ENCODE measurements at places on chromosomes 7 and 10. TPM values are rescaled to one million over a fixed set of nuclear protein-coding genes. Genes with fewer than 3 reads are reported as not detected.
A peak's percentile ranks its signal among the peaks of the same experiment; 100 is the strongest.

DNA sequence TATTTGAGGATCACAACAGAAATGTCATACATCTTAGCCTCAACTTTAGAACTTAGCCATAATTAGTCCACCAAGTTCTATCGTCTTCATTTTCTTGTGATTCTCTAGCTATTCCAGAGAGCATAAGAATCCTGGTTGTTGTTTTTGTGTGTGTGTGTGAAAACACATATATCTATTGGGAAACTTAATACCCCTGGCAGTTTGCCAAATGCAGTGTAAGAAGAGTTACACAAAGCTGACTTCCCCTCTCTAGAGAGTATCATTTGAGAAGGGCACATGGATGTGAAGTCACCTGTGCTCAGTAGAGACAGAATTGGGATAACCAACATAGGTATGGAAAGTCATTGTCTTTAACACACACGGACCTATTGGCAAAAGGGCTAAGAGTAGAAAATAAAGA is 19.3 kb downstream of the FOXI2 start:
- DNase-seq, result no peak

DNA sequence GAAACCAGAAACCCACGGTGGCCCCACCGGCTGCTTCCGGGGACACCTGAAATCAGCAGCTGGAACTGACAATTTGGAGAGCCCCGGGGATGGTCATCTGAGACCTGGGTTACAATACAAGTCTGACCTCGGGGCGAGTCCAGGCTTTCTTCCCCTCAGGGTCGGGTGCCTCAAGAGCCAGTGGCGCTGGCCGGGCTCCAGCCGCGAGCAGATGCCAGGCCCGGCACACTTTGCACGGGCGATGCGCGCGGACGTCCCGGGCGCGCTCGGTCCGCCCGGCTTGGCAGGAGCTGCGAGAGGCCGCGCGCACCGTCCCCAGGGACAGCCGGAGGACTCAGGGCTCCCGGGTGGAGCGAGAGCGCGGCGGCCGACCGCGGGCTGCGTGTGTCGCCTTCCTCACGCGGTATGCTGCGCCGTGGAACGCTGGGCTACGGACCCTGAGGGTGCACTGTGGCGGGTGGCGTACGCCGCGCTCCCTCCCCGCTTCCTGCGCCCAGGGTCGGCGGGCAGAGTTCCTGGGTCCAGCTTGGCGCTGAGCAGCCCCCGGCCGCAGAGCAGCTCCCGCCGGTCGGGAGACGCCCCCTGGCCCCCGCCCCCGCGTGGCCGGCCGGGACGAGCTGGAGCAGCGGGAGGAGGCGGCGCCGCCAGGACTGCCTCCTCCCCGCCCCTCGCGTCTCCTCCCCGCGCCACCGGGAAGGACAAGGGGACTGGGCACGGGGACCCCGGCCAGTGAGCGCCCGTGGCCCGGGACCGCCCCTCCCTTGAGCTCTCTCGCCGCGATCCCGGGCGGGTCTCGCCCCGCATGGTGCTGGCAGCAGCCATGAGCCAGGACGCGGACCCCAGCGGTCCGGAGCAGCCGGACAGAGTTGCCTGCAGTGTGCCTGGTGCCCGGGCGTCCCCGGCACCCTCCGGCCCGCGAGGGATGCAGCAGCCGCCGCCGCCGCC is at the start of gene RBM20:
Gene RBM20, plus strand, starts transcription at position 684 of the 945 bp plus-strand sequence. Its CDS starts 119 bp downstream, at position 803.
- DNase-seq, result peak; percentile 8

GRCh38 chr7:13577566-13578145 is 411.8 kb downstream of the ETV1 start:
- DNase-seq, result no peak

DNA sequence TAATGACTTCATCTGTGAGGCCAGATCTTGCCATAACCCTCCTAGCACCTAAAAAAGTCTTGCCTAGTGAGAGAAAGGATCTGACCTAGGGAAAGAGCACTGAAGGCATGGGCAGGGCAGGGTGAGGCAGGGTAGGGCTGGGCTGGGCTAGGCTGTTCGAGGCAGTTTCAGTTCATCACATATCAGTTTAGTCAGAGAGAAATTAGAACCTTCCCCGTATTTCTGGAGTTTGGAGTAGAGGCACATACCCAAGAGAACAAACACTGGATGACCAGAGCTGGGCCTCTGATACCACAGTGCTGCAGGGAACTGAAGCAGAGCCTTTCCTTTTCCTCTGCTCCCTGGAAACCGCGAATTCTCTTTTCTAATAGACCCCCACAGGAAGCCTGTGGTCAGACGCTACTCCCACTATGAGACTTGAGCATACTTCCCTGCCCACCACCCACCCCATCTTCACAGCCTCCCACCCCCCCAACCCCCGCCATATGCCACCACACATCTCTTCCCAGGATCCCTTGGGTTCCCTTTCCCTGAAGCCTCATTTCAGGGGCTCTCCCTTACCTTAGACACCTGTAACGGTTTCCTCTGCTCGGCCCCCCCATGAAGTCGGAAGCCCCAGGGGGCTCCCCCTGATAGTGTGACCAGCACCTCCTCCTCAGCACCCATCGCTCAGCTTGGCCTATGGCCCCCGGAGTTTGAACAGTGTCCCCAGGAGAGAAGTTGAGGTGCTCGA is 406 bp downstream of the SYNPO2L start:
- DNase-seq, result peak; percentile 60

GRCh38 chr10:131766096-131766495 is 134.7 kb upstream of the PPP2R2D start:
- no peak for DNase-seq

- no peak for DNase-seq
Measured at GRCh38 chr10:36280321-36280741, 638.2 kb upstream of the FZD8 start.

GRCh38 chr10:51911723-51912122 is 212.3 kb upstream of the CSTF2T start:
- no peak for DNase-seq

PON3 gene
- total RNA-seq, result 4.2 TPM

BLVRA gene
- 12.9 TPM for total RNA-seq

NKX1-2 gene
- not detected for total RNA-seq

DNA sequence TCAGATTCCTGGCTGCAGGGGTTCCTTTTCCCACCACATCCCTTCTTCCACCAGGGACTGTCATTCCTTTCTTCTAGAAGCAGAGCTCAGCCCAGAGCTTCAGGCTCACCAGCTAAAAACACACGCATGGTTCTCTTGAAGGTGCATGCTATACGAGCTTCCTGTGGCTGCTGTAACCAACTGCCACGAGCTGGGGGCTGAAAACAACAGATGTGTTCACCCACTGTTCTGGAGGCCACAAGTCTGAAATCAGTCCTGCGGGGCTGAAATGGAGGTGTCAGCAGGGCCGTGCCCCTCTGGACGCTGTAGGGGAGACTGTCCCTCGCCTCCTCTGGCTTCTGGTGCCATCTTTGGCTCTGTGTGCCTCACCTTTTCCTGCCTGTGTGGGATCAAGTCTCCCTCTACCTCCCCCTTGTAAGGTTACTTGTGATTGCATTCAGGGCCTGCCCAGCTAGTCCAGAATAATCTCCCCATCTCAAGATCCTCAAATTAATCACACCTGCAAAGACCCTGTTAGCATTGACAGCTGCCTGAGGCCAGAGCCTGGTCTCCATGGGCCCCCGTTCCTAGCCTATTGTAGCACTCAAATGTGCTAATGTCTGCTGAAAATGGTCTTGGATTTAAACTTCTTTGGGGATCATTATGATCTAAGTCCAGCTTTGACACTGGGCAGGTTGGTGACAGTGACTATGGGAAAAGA is 13.7 kb downstream of the RAB19 start:
- no peak for DNase-seq

DNA sequence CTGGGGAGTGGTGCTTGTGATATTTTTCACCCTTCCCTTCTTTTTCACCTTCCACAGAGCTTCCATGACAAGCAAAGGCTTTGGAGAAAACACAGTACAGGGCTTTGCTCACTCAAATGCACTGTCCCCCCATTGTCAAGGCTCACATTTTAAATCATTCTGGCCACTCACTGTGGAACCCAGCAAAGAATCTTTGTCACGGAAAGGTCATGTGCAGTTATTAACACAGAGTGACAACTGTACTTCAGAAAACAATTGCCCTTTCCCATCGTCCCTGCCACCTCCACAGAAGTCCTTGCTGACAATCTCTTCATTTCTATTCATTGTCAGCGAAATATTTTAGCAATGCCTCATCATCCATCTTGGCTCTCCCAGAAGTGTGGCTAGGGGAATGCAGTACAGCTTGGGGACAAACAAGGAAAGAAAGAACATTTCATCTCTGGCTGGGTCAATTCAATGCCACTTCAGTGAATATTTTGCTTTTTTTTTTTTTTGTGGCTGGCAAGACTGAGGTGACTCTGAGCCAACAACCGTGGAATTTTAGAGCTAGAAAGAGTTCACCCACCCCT is 851.0 kb downstream of the KCNMA1 start:
- DNase-seq, result no peak

DNA sequence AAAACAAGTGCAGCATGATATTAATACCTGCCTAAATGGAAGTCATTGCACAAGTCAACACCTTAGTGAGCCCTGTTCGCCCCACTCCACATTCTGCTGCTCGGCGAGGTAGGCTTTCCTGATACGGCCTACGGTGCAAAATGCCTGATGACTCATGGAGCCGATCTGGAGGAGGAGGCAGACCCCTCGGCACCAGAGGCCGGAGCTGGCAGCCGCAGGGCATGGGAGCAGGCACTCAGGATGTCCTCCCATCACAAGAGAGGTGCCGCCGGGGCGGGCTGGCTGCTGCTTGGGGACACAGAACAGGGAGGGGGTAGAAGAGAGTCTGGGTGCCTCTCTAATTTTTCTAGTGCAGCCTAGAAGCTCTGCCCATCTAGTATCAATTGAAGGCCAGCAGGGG is 418.5 kb upstream of the MGMT start:
- DNase-seq, result no peak

- no peak for DNase-seq
Measured at GRCh38 chr7:91564101-91564500, 299.9 kb downstream of the FZD1 start.

DNA sequence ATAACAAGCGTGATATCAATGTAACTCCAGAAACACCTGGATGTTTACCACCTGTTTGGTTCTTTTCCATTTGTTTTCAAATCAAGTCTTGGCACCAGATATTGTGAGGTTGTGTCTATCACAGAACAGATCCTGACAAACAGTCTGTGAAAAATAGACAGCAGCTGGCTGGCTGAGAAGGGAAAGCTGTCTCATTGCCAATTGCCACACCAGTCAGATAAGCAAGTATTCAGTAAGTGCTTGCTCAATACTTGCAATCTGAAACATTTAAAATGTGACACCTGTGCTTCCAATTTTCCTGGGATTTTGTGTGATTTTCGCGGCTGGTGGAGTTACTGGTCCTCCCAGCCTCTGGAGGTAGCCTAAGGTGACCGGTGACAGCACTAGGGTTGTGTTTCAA is 147.9 kb upstream of the MYO3A start:
- DNase-seq, result no peak

DNA sequence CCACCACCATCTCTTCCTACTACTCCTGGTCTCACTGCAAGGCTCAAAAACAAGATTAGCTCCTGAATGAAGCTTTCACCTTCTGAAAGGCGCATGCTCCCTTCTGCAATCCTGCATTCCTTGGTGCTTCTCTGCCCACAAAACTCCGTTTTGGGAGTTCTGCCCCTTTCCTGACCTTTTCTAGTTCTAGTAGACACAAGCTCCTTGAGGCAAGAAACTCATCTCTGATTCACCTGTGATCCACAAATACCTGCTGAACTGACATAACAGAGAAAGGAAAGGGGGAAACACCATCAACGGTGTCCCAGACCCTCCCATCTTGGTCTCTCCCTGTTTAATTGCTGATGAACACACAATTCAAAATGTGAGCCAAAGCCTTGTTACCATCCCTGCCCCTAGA is 64.0 kb upstream of the EGR2 start:
- DNase-seq, result no peak

PIP gene
- total RNA-seq, result not detected
